GM23338 (cell line): ENCODE measurements at places on chromosomes 3 and 15. TPM values are rescaled to one million over a fixed set of nuclear protein-coding genes. Genes with fewer than 3 reads are reported as not detected.

The IL17RE gene
- 3.4 and 4.3 TPM in 2 replicates for total RNA-seq

The MEIS2 gene
- not detected in 2 replicates for total RNA-seq

The FAM81A gene
- 1.7 and 4.1 TPM in 2 replicates for total RNA-seq

The KBTBD12 gene
- total RNA-seq, result 0.23 and 0.69 TPM in 2 replicates

The TMCO5A gene
- total RNA-seq, result not detected in 2 replicates

The TNIK gene
- 34.3 and 49.2 TPM in 2 replicates for total RNA-seq

The SPINK8 gene
- total RNA-seq, result not detected in 2 replicates

- DNase-seq, result no peak
Observed at GRCh38 chr3:183108470-183108869, 9.2 kb upstream of the MCCC1 start.

- DNase-seq, result no peak
Observed at GRCh38 chr3:71800023-71800422, 15.1 kb upstream of the PROK2 start.

DNA sequence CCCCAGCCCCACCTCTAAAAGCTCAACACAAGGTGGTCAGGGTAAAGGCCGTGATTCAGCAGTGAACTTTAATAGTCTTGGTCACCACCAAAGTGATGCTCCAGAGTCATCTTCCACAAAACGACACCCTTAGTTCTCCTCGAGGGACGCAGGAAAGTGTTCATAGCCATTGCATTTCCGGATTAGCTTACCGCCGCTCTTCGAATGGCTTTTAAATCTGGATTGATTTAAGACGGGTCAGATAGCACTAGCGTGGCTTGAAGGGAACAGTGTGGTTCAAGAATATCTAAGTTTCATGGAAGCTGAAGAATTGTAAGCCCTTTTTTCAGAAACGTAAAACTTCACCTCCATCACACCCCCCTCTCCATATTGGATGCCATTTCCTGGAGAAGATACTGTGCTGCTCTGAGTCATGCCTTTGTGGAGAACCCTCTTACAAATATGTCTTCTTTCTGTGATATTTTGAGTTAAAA, 829 bp downstream of the RNF7 start:
- no peak for DNase-seq

DNA sequence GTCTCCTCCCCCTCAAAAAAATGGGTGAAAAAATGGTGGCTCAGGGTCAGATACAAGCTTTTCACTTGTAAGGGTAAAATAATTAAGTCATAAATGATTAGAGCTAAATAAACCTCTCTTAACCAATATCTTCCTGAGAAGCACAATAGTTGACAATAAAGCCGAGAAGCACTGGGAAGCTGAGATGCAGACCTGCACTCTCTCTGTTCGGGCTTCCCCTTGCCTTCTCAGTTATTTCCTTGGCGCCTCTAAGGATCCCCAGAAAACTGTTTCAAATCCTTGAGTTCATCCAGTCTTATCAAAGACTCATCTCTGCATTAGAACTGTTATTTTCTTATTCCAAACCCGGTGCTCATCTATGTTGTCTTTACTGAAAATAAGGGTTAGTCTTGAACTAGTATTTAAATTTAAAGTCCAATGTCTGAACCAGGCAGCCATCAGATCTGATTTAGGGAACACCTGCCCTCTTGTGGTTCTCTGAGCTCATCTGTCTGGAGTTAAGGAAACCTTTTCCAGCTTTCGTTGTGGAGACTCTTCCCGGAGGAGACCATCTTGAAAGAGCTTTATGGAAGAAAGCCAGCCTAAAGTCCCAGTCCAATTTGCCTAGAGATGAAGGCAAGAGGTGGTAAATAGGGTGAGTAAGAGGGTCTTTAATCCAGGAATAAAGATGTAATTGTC, 256.4 kb upstream of the MCTP2 start:
- peak; percentile 85 for DNase-seq

- no peak for DNase-seq
Observed at GRCh38 chr15:101207867-101208288, 44.0 kb downstream of the CHSY1 start.

DNA sequence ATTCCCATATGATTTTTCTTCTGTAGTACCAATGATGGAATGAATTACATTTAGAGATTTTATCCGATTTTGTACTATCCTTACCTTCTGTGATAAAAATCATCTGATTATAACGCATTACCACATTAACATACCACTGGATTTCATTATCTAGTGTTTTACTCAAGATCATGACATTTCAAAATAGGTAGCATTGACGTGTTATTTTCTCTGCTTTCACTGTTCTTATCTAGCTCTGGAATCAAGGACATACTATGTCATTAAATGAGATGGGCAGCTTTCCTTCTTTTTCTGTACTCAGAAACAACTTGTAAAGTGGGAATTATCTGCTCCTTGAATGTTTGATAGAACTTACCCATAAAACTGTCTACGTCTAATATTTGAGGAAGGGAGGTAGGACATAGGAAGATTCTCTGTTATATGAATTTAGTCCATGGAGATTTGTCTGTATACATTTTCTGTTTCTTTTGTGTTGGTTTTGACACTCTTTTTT, 183.7 kb upstream of the NR2E3 start:
- DNase-seq, result no peak

DNA sequence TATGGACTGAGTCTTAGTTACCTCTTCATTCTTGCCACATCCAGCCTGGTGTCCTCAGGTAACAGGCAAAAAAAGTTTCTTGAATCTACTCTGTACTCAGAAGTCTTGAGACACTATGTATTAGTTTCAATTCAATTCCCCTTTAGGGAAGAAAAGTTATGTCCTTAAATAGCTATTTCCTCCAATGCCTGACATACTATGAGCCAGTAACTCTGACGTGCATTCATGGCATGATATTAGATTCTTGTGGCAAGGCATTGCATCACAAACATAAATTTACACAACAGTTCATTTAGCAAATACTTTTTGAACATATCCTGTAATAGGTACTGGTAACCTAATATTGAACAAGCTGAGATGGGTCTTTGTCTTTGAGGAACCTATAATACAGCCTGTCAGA, 109.3 kb upstream of the FOXB1 start:
- DNase-seq, result no peak

- no peak for DNase-seq
Observed at GRCh38 chr15:40204100-40204499, 34.8 kb upstream of the PAK6 start.

DNA sequence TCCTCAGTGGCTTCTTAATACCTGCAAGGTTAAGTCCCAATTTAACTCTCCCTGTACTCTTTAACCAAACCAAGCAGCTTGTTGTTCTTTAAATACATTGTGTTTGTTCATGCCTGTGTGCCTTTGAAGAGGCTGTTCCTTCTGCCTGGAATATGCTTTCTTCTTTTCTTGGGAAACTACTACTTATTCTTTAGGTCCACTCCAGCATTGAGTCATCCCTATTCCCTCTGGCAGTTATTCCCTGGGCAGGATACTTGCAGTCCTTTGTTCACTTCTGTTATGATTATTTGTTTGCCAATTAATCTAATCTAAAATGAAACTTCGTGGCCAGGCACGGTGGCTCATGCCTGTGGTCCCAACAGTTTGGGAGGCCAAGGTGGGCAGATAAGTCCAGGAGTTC, 139.3 kb downstream of the ZNF609 start:
- DNase-seq, result no peak

GRCh38 chr3:79564192-79564591, 203.6 kb downstream of the ROBO1 start:
- no peak for DNase-seq

DNA sequence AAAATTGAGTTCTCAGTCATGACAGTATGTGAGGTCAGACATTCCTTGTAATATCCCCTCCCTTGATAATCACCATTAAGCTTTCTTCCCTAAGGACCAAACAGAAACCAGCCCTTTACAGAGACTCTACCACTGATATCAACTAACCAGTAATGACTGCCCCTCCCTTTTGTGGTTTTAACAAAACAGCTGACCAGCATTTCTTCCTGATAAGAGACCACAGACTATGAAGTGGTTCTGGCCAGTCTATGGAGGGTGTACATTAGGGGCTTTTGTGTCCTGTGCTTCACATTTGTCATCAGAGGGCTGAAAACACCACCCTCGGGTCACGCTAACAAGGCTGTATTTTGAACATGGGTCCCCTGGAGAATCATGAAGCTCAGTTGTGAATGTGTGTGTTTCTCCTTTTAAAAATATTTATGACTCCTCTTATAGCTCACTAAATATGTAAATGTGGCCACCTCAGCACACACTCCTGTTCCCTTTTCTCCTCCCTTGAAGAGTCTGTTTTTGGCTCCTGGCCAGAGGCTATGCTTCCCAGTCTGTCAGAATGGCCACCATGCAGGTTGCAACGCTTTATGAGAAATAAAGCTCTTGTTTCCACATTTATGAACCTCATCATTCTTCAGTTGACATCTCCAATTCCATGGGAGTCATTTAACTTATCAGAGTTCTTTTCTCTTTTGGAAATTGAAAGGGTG, 239.3 kb downstream of the CPNE4 start:
- no peak for DNase-seq

GRCh38 chr3:128863560-128863959, 15.9 kb upstream of the ACAD9 start:
- peak; percentile 34 for DNase-seq

DNA sequence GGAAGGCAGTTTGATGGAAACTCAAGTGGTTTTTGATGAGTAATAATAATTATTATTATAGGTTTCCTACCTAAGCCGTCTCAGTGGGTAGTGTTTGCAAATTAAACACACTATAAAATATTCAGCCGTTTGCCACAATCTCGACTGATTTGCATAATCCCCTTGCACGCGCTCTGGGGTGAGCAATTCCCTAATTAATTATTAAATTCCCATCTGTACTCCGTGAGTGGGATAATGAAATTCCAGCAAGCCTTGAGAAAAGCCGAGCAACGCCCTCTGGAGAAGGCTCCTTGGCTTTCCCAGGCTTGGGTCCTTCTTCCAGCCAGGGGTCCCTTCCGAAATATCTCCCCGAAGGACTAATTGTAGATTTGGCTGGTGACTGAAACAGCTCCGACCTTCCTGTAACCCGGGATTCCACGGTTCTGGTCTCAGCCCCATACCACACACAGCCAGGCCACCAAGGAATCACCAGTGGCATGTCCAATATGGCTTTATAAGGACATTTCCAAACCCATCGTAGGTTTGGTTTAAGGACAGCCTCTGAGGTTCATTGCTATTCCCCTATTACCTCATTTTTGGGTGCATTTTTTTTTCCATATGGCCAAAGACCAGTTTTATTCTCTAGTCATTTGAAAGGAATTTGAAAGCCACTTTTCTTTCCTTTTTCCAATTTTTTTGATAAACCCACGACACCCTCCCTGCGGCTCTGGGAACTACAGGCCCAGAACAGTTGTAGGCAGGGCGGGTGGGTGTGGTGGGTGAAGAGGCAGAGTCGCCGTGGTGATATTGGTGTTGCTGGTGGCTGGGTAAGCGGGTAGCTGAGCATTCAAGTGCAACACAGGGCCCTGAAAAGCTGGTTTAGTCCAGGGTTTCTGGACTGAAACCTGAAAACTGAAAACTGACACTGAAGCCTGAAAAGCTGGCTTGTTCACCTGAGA, 33.2 kb upstream of the RGMA start:
- no peak for DNase-seq

- DNase-seq, result no peak
Observed at GRCh38 chr15:31101262-31102038, at the start of gene TRPM1. TRPM1 (minus strand) TSS chr15:31101725; CDS start chr15:31081355, 20,370 bp downstream.

DNA sequence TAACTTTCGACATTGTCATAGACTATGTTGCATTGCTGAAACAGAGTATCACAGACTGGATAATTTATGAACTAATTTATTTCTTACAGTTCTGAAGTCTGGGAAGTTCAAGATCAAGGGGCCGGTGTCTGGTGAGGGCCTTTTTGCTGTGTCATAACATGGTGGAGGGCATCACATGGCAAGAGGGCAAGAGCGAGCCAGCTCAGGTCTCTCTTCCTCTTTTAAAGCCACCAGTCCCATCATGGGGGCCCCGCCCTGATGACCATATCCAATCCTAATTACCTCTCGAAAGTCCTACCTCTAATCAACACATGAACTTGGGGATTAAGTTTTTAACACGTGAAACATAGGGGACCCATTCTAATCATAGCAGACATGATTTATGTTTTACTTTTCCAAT, 33.5 kb upstream of the DCUN1D1 start:
- no peak for DNase-seq

DNA sequence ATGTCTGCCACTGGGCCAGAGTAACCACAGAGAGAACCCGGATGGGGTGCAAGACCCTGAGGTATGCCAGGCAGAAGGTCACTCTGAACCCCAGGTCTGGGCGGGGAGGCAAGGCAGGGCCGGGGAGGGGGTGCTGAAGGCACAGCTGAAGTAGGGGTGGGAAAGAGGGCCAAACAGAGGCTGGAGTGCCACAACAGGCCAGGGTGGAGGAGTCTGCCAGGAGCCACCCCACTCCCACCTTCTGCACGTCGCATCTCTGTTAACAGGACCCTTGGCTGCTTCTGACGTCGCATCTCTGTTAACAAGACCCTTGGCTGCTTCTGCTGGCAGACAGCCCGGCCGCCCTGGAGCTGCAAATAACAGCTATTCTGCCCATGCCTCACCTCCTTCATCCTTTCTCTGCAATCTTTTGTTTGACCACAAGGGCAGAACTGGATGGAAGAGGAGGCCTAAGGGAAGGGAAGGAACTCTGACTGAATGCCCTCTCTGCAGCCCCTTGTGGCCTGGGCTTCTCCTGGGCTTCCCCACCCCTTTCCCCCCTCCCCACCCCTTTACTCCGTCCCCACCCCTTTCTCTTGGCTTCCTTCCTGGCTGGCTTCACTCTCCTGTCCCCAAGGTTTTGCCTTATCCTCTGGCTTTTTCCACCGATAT, 20.6 kb upstream of the FBLN2 start:
- peak; percentile 93 for DNase-seq

GRCh38 chr3:177196456-177197040, 734 bp downstream of the TBL1XR1 start:
- DNase-seq, result peak; percentile 73

GRCh38 chr15:62888623-62889022, 153.9 kb upstream of the TPM1 start:
- no peak for DNase-seq

DNA sequence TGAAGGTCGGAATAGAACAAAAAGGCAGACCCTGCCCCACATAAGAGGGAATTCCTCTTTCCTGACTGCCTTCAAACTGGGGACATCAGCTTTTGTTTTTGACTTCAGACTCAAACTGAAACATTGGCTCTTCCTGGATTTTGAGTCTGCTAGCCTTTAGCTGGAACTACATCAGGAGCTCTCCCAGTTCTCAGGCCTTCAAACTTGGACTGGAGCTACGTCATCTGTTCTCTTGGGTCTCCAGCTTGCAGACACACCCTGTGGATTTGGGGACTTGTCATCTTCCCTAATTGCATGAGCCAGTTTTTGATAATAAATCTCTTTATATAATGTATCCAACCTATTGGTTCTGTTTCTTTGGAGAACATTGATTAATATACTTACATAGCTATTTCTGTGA, 798.1 kb downstream of the TBL1XR1 start:
- DNase-seq, result no peak
